ENCODE measurements at places on chromosomes 1 and 21.
A peak's percentile ranks its signal among the peaks of the same experiment; 100 is the strongest.

- no peak for DNase-seq
Measured at GRCh38 chr1:43439781-43440180, 13.9 kb downstream of the HYI start.

GRCh38 chr21:31686272-31686915, 26.9 kb downstream of the SOD1 start:
- DNase-seq: no peak

GRCh38 chr1:175413367-175413766, 220.8 kb upstream of the KIAA0040 start:
- no peak for DNase-seq

DNA sequence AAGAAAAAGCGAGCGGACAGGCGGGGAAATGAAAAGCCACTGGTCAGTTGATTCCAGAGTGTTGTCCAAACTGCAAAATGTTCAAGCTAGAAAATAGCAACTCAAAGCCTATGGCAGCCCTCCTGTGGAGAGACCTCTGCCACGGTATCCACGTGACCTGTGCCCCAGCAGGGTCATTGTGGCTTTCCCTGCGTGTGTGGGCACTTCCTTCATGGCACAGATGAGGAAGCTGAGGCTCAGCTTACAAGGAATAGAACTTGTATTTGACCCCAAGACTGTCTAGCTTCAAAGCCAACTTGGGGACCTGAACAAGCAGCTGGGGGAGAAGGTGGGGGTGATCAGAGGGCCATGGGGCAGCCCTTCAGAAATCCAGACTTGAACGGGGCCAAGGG, 15.6 kb upstream of the PLEKHG5 start:
- DNase-seq: no peak

DNA sequence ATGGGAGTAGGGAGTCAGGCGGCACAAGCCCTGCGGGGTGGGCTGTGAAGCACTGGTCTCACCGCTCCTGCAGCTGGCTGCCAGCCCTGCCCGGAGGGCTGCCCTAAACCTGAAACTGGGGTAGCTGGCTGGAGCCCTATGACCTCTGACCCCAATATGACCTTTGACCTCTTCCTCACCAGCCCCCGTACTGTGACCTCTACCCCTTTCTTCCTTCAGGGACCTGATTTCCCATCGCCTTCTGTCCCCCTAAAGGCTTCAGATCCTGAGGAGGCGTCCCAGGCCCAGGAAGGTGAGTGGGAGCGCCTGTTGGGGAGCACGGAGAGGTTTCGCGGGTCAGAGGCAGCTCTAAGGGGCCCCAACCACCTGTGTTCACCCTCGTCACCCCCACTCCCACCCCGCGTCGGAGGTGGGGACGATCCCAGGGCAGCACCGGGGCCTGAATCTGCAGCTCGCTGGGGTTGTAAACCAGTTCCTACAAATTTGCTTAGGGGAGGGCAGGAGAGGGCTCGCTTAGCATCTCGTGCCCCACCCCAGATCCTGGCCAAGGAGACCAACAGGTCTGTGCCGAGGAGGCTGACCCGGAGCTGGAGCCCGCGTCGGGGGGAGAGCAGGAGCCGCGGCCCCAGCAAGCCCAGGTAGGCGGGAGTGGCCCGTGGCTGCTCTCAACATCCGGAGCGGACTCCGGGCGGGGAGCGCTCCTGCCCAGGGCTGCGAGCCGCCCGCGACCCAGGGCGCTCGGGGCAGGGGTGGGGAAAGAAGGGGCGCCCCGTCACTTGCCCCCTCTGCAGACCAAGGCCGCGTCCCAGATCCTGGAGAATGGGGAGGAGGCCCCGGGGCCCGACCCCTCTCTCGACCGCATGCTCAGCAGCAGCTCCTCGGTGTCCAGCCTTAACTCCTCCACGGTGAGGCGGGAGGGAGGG, 7.3 kb downstream of the SYTL1 start:
- peak; percentile 32 for DNase-seq

GRCh38 chr1:208381481-208381880, 137.3 kb upstream of the PLXNA2 start:
- no peak for DNase-seq

- no peak for DNase-seq
Measured at GRCh38 chr1:114715952-114716303, 643 bp downstream of the NRAS start.

DNA sequence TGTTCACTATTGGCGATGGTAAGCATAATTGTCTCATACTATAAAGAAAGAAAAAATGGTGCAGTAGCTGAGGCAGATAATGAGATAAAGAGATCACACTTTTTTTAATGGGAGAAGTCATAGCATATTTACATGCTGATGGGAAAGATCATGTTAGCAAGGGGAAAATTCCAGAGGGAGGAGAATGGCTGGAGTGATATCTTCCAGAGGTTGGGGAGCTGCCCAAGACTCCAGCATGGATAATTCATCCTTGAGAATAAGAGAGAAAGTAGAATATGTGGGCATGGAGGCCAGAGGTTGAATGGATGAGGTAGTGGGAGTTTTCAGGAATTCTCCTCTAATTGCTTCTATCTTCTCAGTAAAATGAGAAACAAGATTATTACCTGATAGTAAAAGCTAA, 45.8 kb upstream of the RGS1 start:
- no peak for DNase-seq

DNA sequence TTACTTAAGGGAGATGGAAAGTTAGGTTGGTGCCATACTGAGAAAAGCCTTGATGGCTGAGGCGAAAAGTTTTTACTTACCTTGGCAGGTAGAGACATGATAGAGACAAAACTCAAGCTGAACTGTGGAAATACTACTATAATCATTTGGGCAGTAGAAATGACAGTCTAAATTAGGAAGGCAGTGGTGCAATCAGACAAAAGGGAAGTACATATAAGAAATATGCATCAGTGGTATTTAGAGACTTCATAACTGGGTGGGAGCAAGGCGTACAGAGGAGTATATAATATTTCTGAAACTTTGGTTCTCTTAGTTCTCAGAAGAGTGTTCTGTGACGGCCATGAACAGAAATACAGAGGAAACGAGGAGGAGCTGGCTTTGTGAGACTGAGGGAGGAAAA, 2.4 kb upstream of the CEP350 start:
- no peak for DNase-seq

- no peak for DNase-seq
Measured at GRCh38 chr1:167566766-167567165, 13.2 kb upstream of the CREG1 start.

GRCh38 chr1:204453141-204453772, 41.3 kb downstream of the PIK3C2B start:
- peak; percentile 89 for DNase-seq

DNA sequence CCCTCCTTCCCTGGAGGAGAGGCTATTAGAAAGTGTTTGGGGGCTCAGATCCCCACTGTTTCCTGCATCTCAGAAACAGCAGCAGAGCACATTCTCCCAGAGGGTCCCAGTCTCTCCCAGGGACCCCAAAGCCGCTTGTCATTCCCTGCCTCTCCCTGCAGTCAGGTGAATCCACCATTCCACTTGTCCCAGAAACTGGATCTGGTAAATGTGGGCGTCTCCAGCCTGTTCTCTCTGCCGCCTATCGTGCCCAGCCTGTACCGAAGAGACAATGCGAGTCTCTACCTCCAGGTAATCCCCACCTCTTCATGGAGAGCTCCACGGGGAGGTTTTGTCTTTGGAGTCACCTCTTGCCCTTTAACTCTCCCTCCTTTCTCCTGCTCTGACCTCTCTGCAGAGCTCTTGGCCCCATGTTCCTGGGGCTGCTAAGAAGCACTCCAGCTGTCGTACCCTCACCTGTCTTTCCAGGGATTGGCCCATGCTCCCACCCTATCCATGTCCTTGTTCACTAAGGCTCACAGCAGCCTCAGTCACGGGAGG, 26.9 kb downstream of the INAVA start:
- DNase-seq: no peak

- no peak for DNase-seq
Measured at GRCh38 chr1:43319766-43320165, 17.9 kb upstream of the MPL start.

DNA sequence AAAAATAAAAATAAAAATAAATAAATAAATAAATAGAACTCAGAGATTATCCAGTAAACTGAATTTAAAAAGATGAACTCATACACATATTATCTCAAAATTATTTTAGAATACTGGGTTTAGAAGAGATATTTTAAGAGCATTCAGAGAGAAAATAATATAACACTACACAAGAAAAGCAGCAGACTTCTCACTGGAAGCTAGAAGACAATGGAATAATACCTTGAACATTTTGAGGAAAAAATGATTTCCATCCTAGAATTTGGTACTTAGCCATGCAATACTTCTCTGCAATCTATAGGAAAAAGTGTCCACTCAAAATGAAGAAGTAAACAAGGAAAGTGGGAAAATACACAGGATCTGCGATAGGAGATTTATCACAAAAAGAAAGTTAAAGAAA, 24.2 kb downstream of the TRMT1L start:
- no peak for DNase-seq

DNA sequence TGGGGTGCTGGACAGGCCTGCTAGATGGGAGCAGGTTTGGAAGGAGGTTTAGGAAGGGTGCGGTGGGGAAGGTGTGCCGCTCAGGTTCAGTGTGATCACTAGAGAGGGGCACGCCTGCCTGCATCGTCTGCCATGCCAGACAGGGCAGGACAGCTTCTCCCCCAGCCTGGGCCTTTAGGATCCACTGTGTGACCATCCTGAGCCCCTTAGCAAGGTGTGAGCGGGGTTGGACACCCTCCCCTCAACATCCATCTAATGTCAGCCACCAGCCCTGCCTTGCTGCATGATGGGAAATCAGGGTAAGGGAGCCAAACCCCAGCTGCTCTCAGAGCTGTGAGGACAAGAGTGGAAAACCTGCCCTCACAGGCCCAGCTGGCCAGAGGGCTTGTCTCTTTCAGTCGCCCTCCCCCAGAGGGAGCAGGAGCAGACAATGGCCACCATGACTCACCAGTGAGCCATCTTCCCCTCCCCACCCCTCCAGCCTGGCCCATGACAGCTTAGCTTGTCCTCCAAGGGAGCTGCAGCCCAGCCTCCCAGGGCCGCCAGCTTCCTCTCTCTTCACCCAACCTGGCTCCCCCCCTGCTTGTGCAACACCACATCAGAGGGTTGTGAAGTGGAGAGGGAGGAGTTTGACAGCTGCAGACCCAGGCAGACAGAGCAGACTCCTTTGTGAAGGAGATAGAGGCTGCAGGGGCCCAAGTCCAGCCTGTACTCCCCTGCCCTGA, 37.0 kb downstream of the NUAK2 start:
- DNase-seq: peak; percentile 95

DNA sequence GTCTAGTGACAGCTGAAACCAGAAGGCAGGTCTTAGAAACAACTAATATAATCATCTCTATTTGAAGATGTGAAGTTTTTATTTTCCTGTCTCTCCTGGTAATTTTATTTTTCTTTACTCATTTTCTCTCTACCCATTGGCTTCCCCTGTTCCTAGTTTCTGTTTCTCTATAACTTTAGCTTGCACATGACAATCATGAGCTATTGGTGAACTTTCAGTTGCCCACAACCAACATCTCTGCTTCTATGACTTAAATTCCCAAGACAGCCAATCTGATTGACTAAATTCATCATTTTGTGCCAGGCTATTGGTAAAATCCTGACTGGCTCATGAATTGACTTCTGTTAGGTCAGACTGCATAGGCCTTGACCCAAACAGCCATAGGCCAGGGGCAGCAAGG, 13.7 kb upstream of the ACADM start:
- no peak for DNase-seq

DNA sequence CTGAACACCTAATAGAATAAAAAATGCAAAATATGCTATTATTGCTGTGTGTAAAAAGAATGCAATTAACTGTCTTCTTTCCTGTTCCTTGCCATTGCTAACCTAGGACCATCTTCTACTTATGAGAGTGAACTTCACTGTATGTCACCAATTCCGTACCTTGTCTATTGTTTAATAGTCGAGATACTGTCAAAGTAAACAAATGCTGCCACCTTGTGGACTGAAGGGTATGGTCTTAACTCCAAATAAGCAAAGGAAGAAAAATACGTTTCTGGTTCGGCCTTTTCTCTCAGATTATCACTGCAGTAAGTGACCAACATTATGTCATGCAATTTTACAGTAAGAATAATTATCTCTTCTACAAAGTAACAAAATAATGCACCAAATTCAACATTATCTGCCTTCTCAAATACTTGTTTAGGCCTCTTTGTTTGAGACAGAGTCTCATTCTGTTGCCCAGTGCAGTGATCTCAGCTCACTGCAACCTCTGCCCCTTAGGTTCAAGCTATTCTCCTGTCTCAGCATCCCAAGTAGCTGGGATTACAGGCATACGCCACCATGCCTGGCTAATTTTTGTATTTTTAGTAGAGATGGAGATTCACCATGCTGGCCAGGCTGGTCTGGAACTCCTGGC, 133.4 kb downstream of the COP1 start:
- DNase-seq: no peak

DNA sequence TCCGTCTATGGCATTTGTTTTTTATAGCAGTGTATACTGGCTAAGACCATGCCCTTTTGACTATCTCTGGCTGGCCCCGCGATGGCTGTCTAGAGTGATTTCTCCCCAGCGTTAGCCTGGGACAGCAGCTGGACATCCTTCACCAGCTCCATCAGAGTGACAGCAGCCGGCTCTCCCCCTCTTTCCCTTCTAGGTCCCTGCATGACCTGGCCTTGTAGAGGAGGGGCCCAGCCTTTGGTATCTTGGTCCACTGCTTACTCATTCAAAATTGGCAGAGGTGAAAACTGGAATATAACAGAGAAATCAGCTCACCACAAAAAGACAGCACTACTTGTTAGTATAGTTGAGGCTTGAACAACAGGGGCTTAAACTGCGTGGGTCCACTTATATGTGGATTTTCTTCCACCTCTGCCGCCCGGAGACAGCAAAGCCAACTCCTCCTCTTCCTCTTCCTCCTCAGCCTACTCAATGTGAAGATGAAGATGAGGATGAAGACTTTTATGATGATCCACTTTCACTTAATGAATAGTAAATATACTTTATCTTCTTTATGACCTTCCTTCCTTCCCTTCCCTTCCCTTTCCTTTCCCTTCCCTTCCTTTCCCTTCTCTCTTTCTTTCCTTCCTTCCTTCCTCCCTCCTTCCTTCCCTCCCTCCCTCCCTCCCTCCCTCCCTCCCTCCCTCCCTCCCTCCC, 29.4 kb upstream of the B3GALNT2 start:
- DNase-seq: no peak

DNA sequence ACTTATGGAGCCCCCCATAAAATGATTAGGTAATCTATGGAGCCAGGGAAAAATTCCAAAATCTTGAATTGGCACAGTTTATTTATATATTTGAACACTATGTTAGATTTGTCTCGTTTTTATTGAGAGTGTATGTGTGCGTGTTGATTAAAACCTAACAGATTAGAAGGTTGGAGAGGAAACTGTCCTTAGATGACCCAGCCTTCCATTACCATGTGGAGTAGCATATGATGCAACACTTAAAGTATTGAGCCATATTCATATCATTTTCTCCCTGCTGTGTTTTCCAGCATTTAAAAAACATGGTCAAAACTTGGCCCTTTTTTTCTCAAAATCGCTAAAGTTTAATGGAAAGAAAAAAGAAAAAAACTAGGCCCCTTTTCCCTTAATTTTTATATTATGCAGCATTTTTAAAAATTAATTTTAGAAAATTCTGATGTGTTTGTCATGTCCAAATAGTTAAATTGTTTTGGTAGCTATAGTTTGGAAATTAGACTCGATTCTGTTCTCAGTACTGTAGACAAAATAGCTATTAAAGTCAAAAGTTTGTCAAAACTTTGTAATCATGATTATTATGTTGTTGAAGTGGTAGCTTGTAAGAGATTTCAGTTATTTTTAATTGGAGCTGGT, 2.3 kb downstream of the LRRC8D start:
- no peak for DNase-seq

All from activated CD4-positive, alpha-beta memory T cell treated with anti-CD3 and anti-CD28 coated beads for 36 hours (primary cell).